Stimulated activated CD8-positive, alpha-beta memory T cell treated with anti-CD3 and anti-CD28 coated beads, Interleukin-2, amount 100 ng/mL, for 48 hours (primary cell): ENCODE measurements at places on chromosomes 2 and 18.

DNA sequence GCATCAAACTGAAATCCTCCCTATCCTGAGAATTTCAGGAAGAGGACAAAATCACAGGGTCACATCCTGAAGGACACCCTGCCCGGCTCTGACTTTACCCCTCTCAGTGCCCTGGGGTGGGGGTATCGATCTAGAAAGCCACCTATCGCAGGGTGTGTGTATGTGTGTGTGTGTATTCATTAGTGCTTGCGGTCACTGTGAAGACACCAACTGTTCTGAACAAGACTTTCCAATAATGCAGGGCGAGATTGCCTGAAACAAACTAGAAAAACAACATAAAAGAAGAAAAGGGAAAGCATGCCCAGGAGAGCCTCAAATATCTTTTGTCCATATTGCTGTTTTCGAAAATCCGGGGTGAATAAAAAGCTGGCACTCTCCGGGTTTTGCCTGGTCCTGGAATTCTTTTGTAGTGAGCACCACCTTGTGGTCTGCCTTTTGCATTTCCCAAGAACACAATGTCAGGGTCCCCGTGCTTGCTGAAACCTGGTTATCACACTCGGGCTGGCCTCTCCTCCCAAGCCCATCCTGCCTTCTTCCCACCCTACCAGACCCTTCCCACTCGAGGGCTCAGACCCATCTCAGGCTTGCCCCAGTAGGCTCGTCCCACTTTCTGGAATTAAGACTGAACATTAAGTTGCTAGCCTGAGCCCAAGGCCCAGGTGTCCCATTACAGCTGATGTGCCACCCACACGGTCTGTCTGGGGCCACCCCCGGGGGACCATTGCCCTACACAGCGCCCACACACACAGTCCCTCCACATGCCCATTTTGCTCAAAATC lies 25.0 kb upstream of the COPS8 start:
- no peak for DNase-seq

GRCh38 chr18:44899832-44900231 lies 219.1 kb downstream of the SETBP1 start:
- DNase-seq, result no peak

GRCh38 chr2:23756593-23757292 lies 170.2 kb downstream of the ATAD2B start:
- DNase-seq, result no peak

DNA sequence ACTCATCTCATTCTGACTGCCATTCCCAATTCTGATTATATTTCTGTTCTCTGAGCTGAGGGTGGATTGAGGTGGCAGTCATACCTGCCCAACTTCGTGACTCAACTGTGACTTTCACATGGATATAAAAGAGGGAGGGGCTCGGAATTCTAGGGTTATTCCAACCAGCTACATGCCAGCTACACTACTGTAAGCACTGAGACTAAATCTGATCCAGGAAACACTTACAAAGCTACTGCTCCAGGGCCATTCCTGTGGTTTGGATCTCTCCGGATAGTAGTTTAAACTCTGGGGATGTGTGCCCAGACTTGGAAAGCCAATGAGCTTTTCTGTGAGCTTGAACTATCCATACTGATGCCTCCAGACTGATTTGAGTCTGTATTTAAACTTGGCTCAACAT lies 7.9 kb downstream of the MAP2 start:
- no peak for DNase-seq

- DNase-seq, result no peak
These were observed 115.5 kb downstream of the KCNF1 start for GRCh38 chr2:11027195-11027594.

- DNase-seq, result no peak
These were observed 253.7 kb upstream of the THUMPD2 start for GRCh38 chr2:40032650-40033319.

DNA sequence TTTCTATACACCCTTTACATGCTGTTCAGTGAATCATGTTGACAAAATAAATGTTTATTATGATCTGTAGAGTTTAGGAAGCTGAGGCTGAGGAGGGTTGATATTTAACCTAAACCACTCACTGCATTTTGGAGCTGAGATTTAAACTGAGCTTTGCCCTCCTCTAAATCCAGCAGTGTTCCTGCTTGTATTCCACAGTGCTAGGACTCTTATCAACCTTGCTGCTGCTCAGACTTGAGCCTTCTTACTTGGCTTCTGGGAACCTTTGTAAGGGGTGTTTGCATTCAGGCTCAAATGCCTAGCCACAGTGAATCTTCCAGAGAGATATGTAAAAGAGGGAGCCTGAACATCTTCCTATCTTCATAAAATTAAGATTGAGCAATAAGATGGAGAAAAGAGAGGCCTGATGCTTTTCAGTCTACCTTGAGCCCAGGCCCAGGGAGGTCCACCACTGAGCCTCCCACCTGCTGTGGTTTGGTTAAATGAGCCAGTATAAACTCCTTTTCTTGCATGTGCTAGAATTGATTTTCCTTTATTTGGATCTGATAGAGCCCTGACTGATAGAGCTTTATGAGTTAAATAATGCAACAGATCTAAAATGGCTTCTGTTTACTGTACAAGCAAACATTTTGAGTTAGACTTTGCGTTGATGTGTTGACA lies 149.7 kb downstream of the GULP1 start:
- DNase-seq, result no peak

DNA sequence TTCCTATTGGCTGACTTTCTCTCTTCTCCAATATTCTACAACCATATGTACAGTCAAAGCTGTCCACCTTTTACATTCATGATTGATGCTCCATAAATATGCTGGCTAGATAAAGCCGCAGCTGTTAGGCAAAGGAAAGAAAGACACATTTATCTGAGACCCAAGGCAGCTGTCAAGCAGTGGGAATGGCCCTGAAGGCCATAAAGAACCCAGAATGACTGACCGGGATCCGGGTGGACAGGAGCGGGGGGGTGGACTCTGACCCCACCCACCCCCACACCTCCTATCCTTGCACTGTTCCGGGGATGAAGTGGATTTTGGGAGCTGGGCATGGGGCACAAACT lies 116.4 kb downstream of the RTP5 start:
- no peak for DNase-seq

DNA sequence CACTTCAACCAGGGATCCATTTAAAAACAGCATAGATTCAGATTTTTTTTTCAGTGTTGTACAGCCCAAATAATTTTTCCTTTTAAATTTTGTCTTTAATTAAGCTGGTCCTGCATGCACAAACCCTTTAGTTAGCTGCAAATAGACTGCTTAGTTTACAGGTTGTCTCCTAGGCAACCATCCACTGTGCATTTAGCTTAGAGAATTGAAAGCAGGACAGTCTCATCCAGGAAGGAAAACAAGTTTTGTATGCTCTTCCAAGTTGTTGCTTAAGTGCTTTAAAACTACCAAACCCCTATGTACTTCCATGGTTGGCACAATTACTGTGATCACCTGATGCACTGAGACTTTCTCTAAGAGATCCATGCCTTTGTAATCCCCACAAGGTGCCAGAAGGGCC lies at the start of gene MAP3K19:
Gene MAP3K19, minus strand, starts transcription at position 148 of the 400 bp plus-strand sequence. CDS start 22,800 bp downstream, outside the sequence.
- no peak for DNase-seq

DNA sequence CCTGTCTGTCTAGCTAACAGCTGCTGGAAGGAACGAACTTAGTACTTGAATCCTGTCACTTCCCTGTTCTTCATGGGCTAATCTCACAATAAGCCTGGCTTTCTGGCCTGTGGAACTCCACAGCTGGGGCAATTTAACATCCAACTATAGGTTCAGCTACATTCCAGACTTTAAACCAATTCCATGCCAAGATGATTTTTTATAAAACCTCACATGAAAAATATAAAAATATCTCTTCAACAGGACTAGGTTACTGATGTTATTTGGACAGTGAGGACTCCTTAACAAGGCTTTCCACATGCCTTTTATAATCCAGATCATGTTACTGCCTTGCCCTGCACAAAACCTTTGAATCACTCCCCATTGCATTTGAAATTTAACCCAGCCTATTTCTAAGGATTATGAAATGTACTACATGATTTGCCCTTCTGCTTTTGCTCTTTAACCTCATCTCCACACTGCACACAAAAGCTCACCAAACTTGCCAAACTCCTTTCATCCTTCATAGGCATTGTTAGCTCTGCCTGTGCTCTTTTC lies 863.2 kb upstream of the CHAC2 start:
- no peak for DNase-seq

- no peak for DNase-seq
These were observed 94.4 kb downstream of the EIPR1 start for GRCh38 chr2:3283206-3283605.

GRCh38 chr2:217693363-217693762 lies 309.4 kb downstream of the TNS1 start:
- DNase-seq, result no peak

- DNase-seq, result no peak
These were observed 73.6 kb downstream of the SPRED2 start for GRCh38 chr2:65358678-65359400.

DNA sequence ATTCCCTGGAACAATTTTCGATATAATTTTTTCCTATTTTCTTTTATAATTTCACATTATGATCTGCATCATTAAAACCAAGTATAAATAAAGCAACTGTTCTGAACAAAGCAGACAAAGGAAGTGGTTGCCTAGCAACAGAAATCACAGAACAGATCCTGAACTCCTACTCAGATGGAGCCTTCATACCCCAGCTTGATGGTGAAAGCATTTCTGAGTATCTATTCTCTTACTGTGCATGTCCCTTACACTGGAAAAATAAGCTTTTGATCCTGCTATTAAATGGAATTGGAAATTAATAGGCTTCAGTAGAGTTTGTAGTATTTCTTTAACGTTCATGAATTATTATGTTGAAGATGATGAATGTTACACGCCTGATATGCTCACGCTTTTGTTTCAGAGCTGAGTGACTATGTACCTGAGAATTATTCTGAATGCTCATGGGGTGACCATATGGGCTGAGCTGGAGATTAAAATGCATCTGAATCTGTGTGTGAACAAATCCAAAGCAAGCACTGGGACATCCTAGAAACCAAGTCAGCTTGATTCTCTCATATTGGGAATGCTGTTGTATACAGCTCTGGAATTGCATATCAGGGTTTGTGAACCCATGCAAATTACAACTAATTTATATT lies 254.0 kb downstream of the KCNJ3 start:
- no peak for DNase-seq

- DNase-seq, result no peak
These were observed 14.8 kb downstream of the MOGAT1 start for GRCh38 chr2:222686086-222686750.

DNA sequence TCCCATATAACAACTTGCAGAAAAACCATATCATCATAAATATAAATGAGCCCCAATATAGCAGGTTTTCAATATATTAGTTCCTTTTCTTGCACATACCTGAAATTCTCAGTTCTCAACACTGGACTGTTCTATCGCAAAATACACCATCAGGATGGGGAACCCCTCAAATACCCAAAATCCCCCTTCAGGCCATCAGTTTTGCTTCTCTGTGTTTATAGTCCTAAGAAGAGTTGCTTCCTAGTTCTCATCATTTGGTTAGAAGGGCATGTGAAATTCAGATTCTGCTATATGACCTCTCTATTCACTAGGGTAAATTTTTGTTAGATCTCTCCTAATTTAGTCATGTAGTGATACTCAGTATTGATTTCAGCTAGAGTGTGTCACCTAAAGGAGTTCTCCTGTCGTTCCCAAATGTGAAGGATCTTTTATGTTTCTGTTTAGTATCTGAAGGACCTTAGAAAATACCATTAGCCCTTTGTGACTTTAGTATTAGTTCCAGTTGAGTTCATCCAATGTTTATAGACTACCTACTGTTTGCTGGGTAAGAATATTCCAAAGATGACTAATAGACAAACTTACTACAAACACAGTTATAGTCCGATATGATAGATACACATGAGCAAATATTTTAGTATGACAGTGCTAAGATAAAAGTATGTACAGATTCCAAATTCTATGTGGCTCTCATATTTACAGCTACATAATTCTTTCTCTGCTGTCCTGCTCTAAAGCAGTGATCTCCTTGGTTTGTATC lies 115.8 kb downstream of the TTC27 start:
- DNase-seq, result no peak

DNA sequence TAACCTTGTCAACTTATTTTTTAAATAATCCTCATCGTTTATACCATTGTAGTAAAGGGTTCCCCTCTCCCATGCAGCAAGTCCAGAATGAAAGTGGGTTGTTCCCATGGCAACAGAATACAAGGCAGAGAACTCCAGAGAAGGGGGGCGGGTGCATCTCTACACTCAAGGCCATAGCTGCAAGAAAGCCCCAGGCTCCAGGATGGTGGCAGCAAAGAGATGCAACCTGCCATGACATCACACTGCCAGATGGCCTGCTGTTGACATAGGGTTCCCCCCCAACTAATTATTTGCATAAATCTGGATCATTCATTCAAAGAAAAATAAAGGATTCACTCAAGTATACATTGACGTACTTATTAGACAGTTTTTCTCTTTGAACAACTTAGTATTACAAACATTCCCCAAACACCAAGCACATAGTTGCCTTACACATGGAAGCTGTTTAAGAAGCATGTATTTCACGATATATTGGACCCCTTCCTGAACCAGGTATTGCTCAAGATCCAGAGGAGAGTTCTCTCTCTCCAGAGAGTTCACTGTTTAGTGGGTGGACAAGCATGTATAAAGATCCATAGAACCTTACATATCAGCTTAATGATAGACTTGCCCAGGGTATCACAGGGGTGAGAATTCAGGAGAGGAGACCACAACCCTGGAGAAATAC lies 87.4 kb upstream of the KLF7 start:
- DNase-seq, result no peak

DNA sequence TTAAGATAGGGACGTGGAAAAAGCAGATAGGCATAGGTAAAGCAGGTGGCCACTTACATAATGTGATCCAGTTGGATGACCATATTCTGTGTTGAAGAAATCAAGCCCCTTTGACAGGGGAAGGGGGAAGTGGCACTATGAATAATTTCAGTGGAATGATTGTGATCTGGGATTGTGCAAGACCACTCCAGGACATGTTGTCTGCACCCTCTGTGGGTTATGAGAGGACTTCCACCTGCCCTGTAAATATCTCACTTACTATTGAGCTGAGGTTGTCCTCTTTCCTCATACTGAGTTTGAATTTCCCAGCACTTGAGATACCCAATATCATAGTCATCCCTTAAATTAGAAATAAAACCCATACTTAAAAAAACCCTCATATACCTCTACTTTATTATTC lies 220.7 kb downstream of the IRS1 start:
- no peak for DNase-seq

DNA sequence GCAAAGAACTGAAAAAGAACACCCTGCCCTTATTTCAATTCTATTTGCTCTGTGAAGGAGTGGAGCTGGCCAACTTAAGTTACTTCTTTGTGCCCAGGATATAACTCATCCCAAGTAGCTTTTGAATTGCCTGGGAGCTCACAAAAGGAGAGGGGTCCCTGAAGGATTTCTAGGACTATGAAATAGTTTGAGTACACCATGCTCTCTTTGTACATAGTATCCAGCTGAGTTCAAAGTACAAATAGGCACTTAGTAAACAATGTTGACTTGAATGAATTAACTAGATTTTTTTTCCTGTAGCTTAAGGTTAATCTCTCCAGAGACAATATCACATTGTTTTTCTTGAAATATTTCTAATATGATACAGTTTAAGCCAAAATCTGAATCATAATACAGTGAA lies 47.7 kb downstream of the ZC3H15 start:
- DNase-seq, result no peak
